ENCODE measurements at places on chromosomes 4 and X.

GRCh38 chrX:134938682-134939081, 52.1 kb upstream of the SMIM10 start:
- no peak for DNase-seq

DNA sequence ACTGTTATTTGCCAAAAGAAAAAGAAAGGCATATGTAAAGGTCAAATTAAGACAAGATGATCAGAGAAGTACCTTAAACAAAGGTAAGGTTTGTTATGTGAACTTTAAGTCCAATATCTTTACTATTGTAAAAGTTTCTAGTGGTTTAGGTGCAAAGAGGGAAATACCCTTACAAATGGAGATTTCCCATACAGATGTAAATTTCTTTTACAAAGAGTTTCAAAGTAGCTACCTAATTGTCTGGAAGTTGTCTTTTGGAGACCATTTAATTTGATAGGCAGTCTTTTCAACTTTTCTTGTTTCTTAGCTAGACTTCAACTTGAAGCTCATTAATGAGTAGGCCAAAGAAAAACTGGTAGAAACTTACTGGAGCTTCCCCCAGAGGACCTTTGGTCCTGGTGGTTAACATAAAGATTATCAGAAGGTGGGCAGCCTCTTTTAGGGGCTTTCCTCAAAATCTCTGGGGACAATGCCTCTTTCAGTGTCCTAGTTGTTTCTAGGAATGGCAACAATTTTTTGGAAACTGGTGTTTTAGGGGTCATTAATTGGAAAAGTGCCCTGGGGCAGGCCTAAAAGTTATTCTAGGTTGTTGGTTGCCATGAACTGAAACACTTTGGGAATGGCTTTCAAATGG, 297.3 kb downstream of the GUCY2F start:
- no peak for DNase-seq

GRCh38 chrX:24415921-24416320, 49.2 kb upstream of the PDK3 start:
- DNase-seq = no peak

GRCh38 chrX:2627272-2627867, 63.7 kb upstream of the CD99 start:
- no peak for DNase-seq

DNA sequence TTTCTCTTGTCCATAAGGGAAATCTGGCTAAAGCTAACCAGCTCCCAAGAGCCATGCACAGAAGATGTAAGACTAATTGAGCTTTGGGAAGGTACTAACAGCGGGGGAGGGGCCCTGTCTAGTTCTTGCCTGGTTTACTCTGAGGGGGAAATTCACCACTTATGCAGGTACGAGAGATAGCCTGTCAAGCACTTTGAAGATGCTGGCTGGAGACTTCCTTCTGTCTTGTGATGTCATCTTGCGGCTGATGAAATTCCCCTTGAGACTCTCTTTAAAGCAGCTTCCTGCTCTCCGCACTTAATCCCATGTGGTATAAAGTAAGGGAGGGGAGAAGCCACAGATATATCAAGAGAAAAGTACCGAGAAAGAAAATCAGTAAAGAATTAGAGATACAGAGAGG, 345.3 kb downstream of the MAPK10 start:
- DNase-seq = no peak

Data from heart left ventricle (tissue), 16 donors.